ENCODE measurements at places on chromosomes 16 and 17.

DNA sequence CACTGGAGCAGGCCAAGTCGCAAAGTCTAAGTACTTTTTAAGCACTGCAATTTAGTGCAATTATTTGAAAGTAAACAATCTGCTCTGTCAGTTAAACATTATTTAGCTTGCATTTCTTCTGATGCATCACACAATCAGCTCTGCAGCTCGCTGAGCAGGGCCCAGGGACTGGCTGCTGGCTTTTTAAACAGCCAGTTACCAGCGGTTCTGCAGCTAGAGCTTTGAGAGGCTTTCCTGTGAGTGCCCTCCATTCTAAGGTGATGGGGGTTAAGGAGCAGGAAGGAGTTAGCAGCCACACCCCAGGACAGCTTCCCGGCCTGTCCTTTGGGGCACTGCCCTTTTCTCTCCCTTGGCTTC, 154.3 kb downstream of the SALL1 start:
- no peak for DNase-seq

DNA sequence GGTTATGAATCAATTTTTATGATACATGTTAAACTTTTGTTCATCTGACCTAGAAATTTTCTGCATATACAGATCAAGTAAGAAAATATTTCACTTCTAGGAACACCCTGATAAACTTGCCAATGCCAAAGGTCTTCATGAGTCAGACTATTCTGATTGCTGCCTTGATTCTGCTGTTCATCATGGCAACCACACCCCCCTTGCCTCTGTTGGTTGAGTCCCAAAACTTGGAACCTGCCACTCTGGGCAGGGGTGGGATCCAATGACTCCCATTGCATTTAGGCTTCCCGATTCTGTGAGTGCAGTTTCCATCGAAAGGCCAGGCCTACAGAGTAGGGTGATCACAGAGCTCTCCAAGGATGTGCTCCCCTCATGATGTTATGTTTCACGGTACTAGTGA, 15.8 kb upstream of the TENT4B start:
- no peak for DNase-seq

DNA sequence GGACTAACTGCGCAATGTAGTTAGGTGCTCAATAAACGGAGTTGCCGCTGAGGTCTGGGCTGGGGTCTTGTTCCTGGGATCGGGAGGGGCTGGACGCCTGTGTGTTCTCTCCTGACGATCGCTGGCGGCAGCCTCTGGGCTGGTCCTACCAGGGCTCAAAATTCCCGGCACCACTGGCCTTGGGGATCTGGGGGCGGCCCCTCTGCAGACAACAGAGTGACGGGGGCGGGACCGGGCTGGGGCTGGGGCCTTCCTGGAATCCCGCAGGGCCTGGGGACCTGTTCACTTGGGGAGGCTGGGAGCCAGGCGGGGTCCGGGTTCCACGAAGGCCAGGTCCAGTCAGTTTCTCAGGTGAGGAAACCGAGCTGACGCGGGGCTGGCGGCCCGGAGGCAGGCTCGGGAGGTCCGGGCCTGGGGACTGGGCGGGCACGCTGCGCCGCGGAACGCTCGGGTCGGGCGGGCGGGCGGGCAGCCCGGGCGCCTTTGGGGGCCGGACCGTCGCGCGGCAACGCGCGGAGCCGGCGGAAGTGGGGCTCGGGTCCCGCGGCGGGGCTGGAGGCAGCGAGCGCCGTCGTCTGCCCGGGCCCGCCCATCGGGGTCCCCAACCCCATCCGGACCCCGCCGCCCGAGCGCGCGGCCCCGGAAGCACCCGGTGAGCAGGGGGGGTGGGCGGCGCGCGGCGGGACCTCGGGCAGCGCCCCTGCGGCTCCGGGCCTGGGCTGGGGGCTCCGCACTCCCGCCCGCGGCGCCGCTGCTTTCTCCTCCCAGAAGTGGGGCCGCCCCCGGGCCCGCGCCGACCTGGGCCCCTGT, at the start of gene PIGQ:
Gene PIGQ, plus strand, starts transcription at position 524 of the 810 bp plus-strand sequence. CDS start 4,107 bp downstream, outside the sequence.
- DNase-seq: peak; percentile 78

- DNase-seq: no peak
Observed at GRCh38 chr17:7240375-7240774, 1.1 kb upstream of the PHF23 start.

GRCh38 chr16:84607694-84608093, 10.2 kb downstream of the COTL1 start:
- DNase-seq: peak; percentile 95

Measured in hematopoietic multipotent progenitor cell treated with erythropoietin and hydrocortisone succinate and interleukin-3 and kit ligand, for 4 days (in vitro differentiated cells).